ENCODE measurements at places on chromosomes 12 and 14.

DNA sequence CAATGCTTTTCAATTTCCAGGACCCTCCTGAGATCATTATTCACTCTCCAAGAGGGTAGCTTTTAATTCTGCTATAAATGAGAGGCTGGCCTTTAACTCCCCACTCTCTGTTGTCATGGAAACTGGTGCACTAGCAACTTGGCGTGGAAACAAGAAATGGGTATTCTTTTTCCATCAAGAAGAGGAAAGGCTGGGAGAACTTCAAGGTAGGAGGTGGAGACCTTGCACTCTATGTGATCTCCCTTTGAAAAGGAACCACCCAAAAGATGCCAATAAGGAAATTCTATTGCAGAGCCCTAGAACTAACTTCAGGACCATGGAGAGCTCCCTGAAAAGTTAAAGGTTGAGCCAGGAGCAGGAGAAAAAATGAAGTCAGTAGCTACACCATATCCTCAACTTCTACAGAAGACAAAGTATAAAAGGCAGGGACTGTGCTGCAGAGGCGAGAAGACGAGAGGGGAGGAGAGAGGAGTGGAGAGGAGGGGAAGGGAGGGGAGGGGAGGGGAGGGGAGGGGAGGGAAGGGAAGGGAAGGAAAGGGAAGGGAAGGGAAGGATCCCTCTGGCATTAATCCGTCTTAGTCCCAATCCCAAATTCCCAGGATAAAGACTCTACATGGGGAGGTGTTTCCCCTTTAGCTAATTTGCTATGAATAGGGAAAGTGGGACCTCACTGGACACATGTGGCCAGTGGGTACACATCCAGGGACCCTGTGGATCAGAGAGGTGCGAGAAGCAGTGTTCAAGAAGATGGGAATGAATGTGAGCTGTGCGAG is 46.7 kb upstream of the FICD start:
- peak; percentile 41 for DNase-seq

DNA sequence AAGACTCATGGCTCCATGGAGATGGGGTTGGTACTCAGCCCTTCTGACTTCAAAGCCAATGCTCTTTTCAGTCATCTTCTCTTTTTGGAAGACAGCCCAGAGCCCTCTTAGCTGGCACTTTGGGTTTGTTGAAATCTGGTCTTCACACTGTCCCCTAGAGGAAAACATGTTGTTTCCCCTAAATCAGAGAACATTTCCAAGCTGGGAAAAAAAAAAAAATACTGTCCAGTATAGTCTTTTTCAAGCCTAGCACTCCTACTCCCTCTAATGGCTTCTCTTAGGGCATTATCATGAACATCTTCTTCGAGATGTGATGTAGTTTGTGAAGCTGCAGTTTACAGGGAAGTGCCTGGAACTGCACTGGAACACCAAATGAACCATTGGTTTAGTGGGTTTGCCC is 3.0 kb upstream of the ZC3H14 start:
- DNase-seq = no peak

GRCh38 chr12:47054659-47055058 is 24.8 kb upstream of the PCED1B start:
- DNase-seq = no peak

DNA sequence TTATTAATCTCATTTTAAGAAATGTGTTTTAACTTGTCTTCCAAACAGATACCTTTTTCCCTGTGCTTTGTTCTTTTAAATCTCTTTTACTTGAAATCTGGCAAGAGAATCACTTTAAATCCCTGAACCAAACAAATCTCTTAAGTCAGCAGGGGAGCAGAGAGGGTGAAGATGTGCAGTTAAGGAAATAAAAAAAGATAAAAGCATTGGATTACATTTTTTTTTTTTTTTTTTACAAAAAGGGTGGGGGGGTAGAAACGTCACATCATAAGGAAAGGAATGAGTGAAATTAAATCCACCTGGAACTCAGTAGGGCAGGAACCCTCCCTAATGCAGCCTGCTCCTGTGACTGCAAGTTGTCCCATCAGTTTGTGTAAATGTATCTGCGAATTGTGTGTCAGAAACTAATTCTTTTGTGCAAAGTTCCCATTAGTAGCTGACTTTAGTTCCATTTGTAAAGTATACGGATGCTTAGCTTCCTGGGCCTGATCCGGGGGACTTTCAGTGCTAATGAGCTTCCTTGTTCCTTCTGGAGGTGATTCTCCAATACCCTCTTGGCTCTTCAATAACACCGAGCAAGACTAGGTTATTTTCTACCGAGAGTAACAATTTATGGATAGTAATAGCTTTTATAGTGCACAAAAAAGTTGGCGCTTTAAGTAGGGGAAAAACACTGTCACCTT is 1.5 kb downstream of the TTC6 start:
- DNase-seq = no peak

DNA sequence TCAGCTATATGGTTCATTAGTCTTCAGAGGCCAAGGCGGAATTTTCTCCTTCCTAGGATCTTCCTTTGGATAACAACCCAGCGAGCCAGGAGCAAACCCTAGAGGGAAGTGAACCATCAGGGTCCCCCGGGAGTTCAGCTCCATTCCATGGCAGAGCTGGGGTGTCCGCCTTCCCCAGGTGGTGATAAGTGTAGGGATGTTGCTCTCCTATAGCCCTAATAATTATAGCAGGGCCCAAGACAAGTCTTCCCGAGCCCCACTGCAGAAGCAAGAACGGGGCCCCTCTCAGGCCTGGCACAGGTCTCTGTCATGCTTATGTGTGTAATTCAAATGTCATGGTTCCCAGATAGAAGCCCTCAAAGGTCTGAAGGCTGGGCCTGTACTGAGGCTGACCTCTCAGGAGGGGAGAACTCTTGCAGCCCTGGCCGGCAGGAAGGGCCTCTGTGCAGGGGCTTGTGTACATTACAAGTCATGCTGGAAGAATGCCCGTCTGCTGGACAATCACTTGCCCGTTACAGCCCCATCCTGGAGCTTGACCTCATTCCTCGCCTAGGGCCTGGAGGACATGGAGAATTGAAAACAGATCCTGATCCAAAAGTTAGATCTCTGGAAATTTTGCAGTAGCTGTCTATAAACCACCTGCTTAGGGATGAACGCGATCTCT is 17.3 kb downstream of the LRTM2 start:
- DNase-seq = peak; percentile 53

DNA sequence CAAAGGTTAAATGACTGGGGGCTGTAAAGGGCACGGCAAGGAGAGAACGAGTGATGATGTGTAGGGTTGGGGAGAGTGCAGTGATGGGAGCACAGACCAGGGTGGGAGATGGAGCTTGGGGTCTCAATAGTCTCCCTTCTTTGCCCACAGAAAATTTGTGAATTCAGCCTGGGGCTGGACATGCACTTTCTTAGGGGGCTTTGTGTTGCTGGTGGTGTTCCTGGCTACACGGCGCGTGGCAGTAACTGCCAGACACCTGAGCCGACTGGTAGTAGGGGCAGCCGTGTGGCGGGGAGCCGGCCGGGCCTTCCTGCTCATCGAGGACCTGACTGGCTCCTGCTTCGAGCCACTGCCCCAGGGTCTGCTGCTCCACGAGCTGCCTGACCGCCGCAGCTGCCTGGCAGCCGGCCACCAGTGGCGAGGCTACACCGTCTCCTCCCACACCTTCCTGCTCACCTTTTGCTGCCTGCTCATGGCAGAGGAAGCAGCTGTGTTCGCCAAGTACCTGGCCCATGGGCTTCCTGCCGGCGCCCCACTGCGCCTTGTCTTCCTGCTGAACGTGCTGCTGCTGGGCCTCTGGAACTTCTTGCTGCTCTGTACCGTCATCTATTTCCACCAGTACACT is 1.7 kb downstream of the FITM1 start:
- no peak for DNase-seq

GRCh38 chr12:124505001-124505818 is 62.2 kb downstream of the NCOR2 start:
- DNase-seq = no peak

- DNase-seq = no peak
These were observed 464.4 kb downstream of the ZFP36L1 start for GRCh38 chr14:68328509-68328908.

DNA sequence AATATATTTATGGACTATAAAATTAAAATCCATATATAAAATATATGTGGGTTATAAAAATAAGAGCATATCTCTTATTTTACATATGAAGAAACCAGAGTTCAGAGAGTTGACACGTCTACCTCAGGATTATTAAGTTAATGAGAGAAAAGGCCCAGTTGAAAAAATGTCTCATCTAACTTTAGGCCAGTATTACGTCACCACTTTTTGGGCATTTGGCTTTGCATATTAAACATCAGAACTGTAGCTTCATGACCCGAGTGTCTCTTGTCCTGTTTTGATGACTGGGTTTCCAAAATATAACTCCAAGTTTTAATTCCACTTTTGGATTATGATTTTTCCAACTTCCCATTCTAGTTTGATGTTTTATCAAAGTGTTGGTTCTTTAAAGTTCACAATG is 1026.1 kb downstream of the SLC6A15 start:
- no peak for DNase-seq

DNA sequence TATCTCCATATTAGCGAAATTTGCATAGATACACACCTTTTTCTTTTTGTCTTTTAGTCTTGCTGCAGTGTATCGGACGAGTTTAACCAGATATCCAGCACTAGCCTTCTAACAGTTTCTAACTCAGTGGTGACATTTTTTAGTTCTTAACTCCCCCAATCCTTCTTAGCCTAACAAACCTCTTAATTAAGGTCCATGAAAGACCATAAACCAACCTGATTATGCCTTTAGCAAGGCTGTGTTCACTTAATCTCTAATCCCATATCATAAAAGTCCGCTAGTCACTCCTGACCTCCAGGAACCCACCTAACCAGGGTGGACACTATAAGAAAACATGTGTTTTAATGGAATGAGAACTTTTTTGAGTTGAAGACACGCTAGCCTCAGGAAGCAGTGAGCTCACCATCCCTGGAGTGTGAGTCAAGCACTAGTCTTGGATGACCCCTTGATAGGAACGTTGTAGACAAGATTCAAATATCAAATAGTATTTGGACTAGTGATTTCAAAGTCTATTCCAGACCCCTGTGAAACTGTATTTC is 9.5 kb downstream of the CDKN1B start:
- DNase-seq = no peak

DNA sequence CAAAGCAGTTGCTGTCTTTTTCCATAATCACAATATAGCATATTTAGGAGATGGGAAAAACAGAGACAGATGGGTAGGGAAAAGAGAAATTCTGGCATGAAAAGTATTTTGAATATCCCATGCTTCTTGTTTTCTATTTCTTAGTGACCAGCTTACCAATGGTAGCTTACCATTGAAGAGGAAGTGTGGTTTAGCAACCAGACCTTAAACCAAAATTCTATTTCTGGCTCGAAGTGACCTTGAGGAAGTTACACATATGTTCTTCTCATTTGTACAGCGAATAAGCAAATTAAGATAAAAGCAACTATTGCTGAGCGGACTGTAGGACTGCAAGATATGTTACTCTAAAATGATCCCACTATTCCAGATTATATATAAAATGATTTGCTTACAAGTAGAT is 82.9 kb downstream of the FGD4 start:
- no peak for DNase-seq

DNA sequence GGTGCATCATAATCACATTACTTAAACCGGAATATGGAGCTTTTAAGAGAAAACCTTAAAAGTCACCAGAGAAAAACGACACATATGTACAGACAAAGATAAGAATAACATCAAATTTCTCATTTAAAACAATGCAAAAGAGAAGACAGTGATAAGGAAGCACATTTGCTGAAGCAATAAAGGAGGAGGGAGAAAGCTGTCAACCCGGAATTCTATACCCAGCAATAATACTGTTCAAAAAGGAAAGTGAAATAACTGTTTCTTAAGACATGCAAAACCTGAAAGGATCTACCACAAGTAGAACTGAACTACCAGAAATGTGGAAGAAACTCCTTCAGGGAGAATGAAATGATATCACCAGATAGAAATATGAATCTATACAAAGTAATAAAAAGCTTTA is 15.4 kb downstream of the SLC6A13 start:
- no peak for DNase-seq

DNA sequence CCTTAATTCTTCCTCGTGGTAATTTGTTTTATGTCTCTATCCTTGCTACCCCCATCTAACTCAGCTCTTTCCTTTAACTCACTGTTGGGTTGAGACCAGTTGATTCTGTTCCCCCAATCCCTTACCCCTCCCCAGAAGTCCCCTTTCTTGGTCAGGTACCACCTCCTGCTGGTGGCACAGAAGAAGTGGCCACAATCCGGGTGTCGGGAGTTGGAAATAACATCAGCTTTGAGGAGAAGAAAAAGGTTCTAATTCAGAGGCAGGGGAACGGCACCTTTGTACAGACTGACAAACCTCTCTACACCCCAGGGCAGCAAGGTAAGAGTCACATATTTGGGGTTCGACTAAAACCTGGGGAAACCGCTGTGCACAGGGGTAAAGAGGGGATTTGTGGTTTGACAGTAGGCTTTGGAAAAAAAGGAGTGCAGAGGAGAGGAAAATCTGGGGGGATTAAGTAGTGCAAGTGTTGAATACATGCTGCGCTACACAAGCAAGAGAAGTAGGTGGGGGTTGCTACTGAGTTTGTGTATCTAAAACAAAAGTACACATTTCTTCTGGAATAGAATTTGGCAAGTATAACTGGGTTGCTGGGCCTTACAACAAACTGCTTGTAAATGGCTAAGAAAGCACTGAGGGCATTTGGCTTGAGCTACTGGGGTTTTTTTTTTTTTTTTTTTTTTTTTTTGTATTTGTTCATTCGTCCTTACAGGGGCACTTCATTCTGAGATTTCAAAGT is 1.3 kb downstream of the A2ML1 start:
- peak; percentile 20 for DNase-seq

GRCh38 chr14:24259282-24260025 is 3.5 kb downstream of the TGM1 start:
- no peak for DNase-seq

DNA sequence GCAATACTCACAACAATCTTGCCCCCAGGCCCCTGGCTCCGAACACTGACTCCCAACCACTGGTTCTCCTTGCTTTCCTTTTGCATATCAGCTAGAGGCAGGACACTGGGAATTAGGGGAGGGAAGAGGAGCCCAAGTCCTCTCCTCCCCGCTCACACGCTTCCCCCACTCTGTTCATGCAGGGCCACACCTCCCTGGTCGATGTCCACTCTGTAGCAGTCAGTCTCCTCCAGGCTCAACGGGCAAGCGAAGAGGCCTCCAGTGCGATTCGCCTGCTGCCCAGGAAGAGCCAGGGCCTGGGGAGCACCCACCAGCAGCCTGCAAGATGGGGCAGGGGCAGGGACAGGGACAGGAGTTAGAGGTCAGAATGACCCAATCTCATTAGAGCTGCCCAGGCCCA is 4.8 kb downstream of the ITGA7 start:
- DNase-seq = no peak

GRCh38 chr12:51413791-51414190 is 10.8 kb upstream of the SLC4A8 start:
- DNase-seq = no peak

- DNase-seq = no peak
These were observed 26.6 kb upstream of the ANO4 start for GRCh38 chr12:100767950-100768349.

GRCh38 chr12:100553936-100554335 is 19.5 kb upstream of the GAS2L3 start:
- DNase-seq = peak; percentile 47

GRCh38 chr12:88325816-88326189 is 183.7 kb downstream of the TMTC3 start:
- DNase-seq = no peak

GRCh38 chr12:57521525-57522010 is 1.1 kb upstream of the MBD6 start:
- peak; percentile 48 for DNase-seq
